ENCODE measurements at places on chromosomes 6 and 20. TPM values are rescaled to one million over a fixed set of nuclear protein-coding genes. Genes with fewer than 3 reads are reported as not detected.

Gene WFDC10B
- not detected for total RNA-seq

Gene NPBWR2
- total RNA-seq, result not detected

Gene SMPD2
- total RNA-seq, result 6.6 TPM

Gene IL17F
- total RNA-seq, result not detected

Gene WASF1
- total RNA-seq, result 8.9 TPM

Gene SCRT2
- total RNA-seq, result not detected

Gene EDN3
- not detected for total RNA-seq

Gene KIF25
- 0.72 TPM for total RNA-seq

- H3K4me3 ChIP-seq, result no peak overlapping the region
- H3K4me1 ChIP-seq, result no peaks in the 10 kb centered on the region
- no peaks in the 10 kb centered on the region for H3K27me3 ChIP-seq
- no peak overlapping the region for H3K27ac ChIP-seq
These were observed 1089.3 kb upstream of the DEFB115 start for GRCh38 chr20:30168025-30168799.

- H3K36me3 ChIP-seq, result no peaks in the 10 kb centered on the region
- H3K27me3 ChIP-seq, result no peaks in the 10 kb centered on the region
- no peaks in the 10 kb centered on the region for H3K4me1 ChIP-seq
- H3K27ac ChIP-seq, result no peak overlapping the region
- no peak overlapping the region for H3K4me3 ChIP-seq
- DNase-seq, result no peak
These were observed 19.5 kb upstream of the RSPH4A start for GRCh38 chr6:116596815-116597214.

DNA sequence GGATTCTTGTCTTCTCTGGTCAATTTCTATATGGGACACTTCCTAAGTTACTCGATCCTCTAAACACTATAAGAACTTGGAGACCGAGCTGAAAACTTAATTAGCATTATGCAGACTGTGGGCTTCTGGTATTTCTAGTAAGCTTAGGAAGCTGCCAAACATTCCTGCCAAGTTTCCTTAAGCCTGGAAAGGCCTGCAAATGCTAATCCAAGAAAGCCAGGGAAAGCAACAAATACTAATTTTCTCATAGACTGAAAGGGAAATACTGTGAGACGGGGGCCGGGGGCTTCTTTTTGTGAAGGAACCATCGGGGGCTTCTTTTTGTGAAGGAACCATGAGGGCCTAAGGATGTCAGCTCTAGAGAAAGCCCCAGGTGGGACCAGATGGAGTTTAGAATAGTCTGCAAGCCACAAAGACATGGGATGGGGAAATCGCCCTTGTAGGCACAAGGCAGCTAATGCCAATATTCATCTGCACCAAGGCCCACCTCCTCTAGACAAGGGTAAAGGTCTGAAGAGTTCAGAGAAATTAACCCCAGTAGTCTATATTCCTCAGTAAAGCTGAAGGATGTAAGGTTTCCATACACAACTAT lies 332.4 kb upstream of the PRDM1 start:
- no peaks in the 10 kb centered on the region for H3K27me3 ChIP-seq
- no peak for DNase-seq
- H3K36me3 ChIP-seq, result no peaks in the 10 kb centered on the region
- H3K27ac ChIP-seq, result no peak overlapping the region
- H3K4me1 ChIP-seq, result no peaks in the 10 kb centered on the region

GRCh38 chr20:32536851-32537656 lies 48.1 kb downstream of the NOL4L start:
- DNase-seq, result peak; percentile 59
- no peaks in the 10 kb centered on the region for H3K27me3 ChIP-seq
- H3K4me1 ChIP-seq, result no peaks in the 10 kb centered on the region
- peak overlapping the region; percentile 29 for H3K4me3 ChIP-seq
- H3K27ac ChIP-seq, result no peak overlapping the region

DNA sequence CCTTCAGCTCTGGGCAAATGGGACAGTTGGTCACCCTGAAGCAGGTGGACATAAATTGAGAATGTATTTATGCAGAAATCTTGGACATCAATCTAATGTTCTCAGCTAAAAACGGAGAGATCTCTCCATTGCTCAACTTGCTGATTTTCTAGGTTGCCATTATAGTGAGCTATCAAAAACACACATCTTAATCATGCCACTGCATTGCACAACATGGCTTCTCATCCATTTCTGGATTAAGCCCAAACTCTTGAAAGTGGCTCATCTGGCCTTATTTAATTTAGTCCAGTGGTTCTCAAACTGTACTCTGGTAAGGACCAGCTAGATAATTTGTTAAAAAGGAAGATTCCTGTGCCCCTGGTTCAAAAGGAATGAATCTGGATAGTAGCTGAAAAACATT lies 324.9 kb upstream of the CITED2 start:
- no peaks in the 10 kb centered on the region for H3K4me1 ChIP-seq
- H3K4me3 ChIP-seq, result no peak overlapping the region
- no peak overlapping the region for H3K27ac ChIP-seq
- no peaks in the 10 kb centered on the region for H3K36me3 ChIP-seq
- no peaks in the 10 kb centered on the region for H3K27me3 ChIP-seq

DNA sequence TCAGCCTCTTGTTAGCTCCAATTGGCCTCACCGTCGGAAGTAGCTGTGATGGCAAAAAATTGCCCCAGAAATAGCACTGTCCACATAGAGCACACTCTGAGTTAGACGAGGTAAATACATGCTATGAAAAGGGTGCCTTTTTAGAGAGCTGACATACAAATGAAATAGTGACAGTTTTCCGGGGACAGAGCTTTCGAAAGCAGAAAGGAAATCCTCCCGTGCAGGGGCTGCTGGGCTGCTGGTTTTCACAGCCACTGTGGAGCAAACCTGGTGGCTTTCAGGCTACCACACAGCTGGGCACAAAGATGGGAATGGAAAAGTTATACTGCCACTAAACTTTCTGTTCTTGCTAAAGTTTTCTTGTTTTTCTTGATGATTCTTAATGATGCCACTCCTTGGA lies 8.3 kb downstream of the SLPI start:
- no peaks in the 10 kb centered on the region for H3K36me3 ChIP-seq
- H3K27me3 ChIP-seq, result no peaks in the 10 kb centered on the region
- no peaks in the 10 kb centered on the region for H3K4me1 ChIP-seq
- no peak overlapping the region for H3K4me3 ChIP-seq
- DNase-seq, result no peak

DNA sequence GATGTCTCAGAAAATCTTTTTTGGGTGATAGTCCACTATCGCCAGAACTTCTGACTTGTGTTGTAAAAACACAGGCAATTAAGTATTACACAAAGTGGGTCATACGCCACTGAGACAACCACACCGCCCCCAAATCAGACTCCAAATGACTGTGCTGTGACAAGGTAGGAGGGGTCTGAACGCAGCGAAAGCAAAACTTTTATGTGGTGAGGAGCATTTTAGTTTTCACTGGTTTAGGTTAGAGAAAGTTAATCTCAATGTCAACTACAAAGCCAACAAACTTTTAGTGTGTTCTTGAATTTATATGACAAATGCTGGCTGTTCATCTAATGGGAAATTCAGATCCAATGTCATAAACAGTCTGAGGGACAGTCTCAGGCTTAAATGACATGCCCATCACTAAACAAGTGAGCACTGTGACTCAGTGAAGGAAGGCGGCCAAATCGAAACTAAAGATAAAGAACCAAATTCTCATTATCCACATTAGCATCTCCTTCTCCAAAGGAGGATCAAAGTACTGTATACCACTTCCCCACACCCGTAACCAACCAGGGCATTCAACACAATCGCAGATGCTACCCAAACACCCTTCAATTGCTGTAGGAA lies 186.7 kb downstream of the GJA10 start:
- H3K36me3 ChIP-seq, result no peaks in the 10 kb centered on the region
- no peaks in the 10 kb centered on the region for H3K27me3 ChIP-seq
- H3K4me1 ChIP-seq, result no peaks in the 10 kb centered on the region

GRCh38 chr6:39157511-39157910 lies 42.5 kb upstream of the SAYSD1 start:
- no peak for DNase-seq
- no peaks in the 10 kb centered on the region for H3K4me1 ChIP-seq
- no peak overlapping the region for H3K27ac ChIP-seq
- no peaks in the 10 kb centered on the region for H3K36me3 ChIP-seq
- H3K4me3 ChIP-seq, result no peak overlapping the region
- no peaks in the 10 kb centered on the region for H3K27me3 ChIP-seq

GRCh38 chr6:140203661-140204147 lies 829.3 kb upstream of the CITED2 start:
- no peak overlapping the region for H3K27ac ChIP-seq
- no peak overlapping the region for H3K4me3 ChIP-seq
- H3K4me1 ChIP-seq, result no peaks in the 10 kb centered on the region
- no peaks in the 10 kb centered on the region for H3K36me3 ChIP-seq
